ENCODE measurements at places on chromosomes 16 and 17.
A peak's percentile ranks its signal among the peaks of the same experiment; 100 is the strongest.

- DNase-seq: no peak
Observed at GRCh38 chr17:15954222-15954621, 9.3 kb downstream of the ADORA2B start.

- DNase-seq: no peak
Observed at GRCh38 chr17:80749611-80750010, 205.0 kb downstream of the RPTOR start.

GRCh38 chr17:42025191-42025579 is 5.3 kb downstream of the NKIRAS2 start:
- no peak for DNase-seq

- DNase-seq: no peak
Observed at GRCh38 chr16:47728205-47728604, 267.1 kb downstream of the PHKB start.

- DNase-seq: no peak
Observed at GRCh38 chr17:17028059-17028877, 14.0 kb upstream of the MPRIP start.

GRCh38 chr16:1345087-1345486 is 6.6 kb downstream of the TSR3 start:
- DNase-seq: no peak

DNA sequence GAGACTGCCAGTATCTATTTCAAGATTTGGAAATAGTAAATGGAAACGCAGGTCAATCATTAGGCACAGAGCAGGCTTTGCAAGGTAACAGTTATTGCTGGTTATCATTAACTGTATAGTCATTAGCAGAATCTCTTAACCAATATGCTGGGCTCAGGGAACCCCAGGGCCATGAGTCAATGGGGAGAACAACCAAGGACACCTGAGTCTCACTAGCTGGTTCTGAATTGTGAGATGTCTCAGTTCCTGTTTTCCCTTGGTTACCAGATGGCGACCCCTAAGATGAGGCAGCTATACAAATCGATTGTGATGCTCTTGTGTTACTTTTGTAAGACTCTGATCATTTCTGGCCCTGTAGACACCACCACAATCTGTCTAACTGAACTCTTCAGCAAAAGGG is 385.3 kb downstream of the HAPSTR1 start:
- no peak for DNase-seq

DNA sequence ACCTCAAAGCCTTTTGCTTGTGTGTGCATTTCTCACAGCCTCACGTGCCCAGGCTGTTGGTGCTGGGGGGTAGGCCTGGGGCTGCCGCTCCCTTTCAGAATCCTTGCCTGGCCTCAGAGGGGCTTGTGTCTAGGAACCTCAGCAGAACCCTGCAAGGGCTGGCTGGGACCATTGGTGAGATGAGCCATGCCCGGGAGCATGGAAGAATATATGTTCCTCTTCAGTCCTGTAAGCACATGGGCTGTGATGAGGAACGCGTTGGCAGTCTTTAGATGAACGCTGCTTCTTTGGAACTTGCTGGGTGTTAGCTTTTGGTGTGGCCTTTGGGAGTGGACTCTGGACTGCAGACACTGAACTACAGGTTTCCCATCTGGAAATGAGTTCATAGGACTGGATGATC is 32.0 kb upstream of the SLC5A10 start:
- DNase-seq: no peak

- no peak for DNase-seq
Observed at GRCh38 chr17:21177401-21177800, 36.6 kb downstream of the TMEM11 start.

DNA sequence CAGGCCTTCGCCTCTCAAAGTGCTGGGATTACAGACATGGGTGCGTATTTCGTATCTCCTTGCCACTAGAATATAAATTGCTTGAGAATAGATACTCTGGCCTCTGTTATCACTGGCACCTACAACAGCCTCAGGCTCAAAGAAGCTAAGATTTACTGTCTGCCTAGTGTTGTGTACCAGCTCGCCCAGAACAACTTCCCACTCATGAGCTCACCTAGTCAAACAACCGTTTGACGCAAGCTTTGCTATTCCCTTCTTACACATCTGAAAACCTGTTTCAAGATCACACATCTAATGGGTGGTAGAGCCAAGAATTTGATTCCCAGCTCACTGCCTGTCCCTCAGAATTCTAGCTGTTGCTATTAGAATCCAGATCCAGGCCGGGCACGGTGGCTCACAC is 24.4 kb downstream of the MIS12 start:
- DNase-seq: no peak

GRCh38 chr16:67283826-67284555 is 4.7 kb downstream of the PLEKHG4 start:
- no peak for DNase-seq

- no peak for DNase-seq
Observed at GRCh38 chr17:78412403-78412802, 34.0 kb downstream of the PGS1 start.

DNA sequence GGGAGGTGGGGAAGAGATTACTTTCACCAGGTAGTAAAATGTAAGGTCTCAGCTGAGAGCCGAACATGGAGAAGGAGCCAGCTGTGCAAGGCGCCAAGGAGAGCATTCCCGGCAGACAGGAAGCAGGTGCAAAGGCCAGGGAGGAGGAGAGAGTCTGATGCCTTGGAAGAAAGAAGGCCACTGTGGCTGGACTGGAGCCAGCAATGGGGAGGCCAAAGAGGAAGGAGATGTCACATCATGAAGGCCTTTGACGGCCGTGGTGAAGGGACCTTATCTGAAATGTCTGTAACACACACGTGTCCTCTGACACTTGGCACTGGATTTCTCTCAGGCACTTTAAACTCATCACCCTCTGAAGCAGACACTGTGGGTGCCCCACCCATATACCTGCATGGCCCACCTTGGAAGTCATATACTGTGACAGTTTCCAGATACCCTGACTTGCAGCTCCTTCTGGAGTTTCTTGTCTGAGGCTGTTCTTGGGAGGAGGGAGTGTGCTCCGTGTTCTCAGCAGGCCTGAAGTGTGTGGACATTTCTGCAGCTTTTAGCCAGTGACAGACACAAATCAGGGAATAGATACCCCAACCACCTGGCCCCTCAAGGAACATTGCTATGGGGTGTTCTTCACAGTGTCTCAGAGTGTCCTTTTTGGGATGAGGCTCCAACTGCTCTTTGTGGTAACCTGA is 1.9 kb upstream of the SLC5A2 start:
- no peak for DNase-seq

DNA sequence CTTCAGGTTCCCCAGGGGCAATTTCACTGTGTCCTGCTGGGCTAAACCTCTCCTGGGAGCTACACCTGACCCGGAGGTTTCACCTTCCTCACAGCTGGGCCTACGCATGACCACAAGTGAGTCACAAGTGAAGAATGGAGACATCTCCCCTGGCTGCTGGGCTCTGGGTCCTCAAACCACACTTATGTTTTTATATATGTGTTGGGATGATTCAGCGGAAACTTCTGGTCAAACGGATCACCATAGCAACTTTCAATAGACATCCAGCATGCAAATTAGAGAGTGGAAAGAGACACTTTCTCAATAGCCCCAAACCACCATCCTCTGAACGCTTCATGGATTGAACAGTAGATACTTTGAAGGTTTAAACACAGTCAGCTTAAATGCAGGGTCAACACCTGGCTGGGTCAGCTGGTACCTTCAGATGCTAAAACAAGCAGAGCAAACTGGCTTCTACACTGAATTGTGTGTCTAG is 28.0 kb upstream of the MAF start:
- DNase-seq: peak; percentile 44

DNA sequence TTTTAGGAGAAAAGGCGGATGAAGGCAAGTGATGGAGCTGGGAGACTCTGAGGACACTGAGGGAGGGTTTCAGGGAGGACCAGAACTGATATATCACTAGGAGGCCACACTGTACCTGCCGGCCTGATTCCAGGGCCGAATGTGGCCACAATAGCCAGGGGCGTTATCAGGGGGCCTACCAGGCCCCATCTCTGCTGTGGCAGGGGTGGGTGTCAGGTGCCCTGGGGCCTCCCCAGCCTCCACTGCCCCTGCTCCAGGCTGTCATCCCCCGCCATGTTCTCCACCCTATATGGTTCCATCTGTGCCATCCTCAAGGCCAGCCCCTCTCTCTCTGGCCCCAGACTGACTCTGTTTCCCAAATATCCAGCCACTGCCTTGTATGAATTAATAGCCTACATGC is 246.5 kb downstream of the GSG1L start:
- no peak for DNase-seq

DNA sequence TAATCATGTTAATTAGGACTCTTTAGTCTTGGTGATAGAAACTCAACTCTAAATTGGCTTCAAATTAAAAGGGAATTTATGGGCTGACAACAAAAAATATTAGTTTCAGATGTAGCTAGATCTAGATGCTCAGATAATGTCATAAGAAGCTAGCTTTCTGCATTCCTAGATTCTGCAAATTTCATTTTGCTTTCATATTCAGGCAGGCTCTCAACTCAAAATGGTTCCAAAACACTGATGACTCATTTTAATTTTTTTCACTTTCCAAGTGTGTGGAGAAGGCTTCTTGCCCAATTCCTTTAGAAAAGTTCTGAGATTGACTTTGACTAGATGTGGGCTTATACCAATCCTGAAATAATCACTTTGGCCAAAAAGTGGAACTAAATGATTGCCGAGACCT is 236.7 kb upstream of the GOT2 start:
- DNase-seq: no peak

GRCh38 chr17:67152824-67153223 is 92.2 kb downstream of the HELZ start:
- no peak for DNase-seq

DNA sequence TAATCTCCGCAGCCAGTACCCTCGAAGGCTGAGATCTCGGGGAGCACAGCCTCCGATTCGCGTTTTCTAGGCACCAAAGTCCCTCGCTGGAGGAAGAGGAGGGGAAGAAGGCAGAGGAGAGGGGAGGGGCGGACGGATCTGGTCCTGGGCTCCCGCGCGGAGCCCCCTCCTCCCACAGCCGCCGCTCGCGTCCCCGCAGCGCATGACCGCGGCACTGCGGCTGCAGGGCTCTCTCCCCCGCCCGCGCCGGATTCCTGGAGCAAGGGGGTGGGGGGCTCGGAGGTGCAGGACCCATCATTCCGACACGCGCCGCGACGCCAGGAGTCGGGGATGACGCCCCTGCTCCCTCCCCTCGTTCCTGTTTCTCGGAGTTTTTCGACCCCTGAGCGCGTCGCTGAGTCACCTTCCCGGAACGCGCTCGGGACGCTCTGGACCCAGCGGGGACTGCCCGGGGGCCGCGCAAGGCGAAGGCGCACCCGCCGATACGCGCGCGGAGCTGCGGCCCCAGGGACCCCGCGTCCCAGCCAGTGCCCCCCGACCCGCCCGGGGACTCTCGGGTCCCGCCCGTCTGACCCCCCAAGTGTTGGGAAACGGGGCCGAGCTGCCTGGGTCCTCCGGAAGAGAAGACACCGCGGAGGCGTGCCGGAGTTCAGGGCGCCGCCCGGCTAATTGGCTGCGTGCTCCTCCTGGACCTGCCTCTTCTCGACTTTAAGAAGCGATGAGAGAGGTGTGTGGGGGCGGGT is 1.4 kb upstream of the SPHK1 start:
- peak; percentile 69 for DNase-seq

DNA sequence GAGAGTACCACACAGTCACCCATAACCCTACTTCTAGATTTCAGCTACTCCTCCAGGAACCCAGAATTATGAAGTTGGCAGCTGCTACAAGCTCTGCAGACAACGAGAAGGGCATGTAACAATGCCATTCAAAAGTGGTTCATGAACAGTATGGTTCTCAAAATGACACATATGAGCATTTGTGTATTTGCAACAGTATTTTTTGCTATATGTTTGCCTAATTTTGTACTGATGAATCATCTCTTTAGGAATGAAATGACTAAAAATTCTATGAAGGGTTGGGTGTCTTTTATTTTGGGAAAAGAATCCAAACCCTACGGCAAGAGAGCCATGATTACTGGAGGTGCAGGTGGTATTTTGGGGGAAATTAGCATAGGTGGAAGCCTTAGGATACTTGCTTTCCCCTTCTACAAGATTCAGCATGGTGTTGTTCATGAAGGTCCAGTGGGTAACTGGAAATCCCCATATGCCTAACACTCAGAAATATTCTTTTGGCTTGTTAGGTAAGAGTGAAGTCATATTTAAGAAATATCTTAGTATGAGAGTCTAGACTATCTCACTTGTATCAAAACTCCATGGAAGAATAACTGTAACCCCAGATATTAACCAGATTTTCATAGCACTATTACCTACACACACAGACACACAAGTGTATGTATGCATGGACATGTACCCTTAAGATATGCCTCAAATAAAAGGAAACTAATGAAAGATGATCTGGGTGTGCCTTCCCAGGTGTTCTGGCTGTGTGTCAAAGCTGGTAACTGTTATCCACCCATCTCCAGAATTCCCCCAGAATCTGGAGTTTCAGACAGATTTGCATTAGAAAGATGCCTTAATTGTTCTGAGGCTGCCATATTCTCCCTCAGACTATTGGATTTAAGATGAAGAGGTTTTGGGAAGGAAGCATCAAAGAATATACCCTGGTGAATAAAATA is 688.2 kb upstream of the SOX9 start:
- no peak for DNase-seq

DNA sequence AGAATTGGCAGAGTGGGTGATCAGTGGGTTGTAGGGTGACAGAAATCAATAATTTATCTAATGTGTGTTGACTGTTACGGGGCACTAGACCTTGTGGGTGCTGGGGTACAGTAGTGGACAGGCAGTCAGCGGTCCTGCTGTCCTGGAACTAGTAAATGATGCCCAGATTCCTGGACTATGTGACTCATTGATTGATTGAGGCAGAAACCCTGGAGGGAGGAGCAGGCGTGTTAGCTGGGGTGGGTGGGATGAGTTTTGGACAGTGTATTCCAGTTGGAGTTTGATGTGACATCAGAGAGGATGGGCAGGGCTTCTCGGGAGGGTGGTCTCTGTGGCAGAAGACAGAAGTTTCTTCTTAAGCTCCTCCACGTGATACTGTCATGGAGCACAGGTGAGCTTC is 24.4 kb downstream of the PRMT7 start:
- DNase-seq: no peak

DNA sequence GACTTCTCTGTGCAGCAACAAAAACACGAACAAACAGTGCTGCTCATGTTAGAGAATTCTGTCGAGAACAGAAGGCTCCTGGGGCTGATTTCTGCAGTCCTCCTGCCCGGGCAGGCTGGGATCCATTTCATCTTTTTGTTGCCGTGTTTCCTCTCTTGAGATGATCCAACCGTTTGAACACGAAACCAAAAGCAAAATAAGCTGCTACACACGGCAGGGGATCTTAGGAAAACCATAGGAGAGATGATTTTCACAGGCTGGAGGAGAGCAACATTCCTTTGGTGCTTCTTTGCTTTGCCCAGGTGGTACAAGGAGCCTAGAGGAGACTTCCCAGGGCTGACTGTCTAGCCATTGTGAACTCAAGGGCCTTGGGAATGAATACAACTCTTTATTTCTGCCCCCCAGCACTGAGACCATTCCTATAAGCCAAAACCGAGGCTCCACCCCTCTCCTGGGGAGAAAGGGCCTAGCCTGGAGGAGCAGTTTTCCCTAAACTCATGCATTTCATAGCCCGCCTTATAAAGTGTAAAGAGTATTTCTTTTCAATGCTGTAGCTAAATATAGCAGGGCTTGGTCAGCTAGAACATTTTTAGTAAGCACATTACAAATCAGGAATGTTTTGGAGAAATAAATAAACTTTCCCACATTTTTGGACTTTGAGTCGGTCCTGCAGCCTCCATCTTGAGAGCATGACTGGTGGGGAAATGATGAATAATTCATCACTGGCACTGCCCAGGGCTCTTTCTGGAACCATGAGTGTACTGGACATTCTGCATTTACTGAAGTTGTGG is 7.7 kb downstream of the FOXL1 start:
- no peak for DNase-seq
